H1 (cell line): ENCODE measurements at places on chromosomes 16 and 17. TPM values are rescaled to one million over a fixed set of nuclear protein-coding genes. Genes with fewer than 3 reads are reported as not detected.

Gene AHSP
- 0.91 and 1.4 TPM in 2 replicates for total RNA-seq

GRCh38 chr17:6753006-6753445 lies 2.8 kb upstream of the XAF1 start:
- no peaks in the 10 kb centered on the region for H3K27me3 ChIP-seq
- no peak for DNase-seq
- no peak overlapping the region for H3K27ac ChIP-seq
- 0 out of 2 replicates have a peak, but pooled peaks cover 3% of the 10 kb centered on the region for H3K4me1 ChIP-seq
- H3K36me3 ChIP-seq = no peaks in the 10 kb centered on the region
- H3K4me3 ChIP-seq = no peak overlapping the region

Gene ERN1
- total RNA-seq = 3.9 and 5.7 TPM in 2 replicates

Gene ADCY9
- total RNA-seq = 13.1 and 13.4 TPM in 2 replicates

DNA sequence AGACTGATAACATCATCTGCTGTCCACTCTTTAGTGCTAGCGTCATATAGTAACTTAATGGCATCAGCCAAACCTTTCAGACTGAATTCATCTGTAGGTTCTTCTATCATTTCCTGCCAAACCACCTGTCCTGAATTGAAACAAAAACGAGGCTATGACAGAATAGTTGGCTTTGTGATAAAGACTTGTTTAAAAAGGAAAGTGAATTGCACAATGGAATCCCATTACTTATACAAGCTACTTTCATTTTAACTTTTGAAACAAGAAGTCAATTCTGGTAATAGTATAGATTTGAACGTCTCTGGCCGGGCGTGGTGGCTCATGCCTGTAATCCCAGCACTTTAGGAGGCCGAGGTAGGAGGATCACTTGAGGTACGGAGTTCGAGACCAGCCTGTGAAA lies 18.2 kb downstream of the LASP1NB start:
- H3K4me3 ChIP-seq = no peak overlapping the region
- no peaks in the 10 kb centered on the region for H3K27me3 ChIP-seq
- DNase-seq = no peak
- no peak overlapping the region for H3K27ac ChIP-seq
- H3K4me1 ChIP-seq = no peaks in the 10 kb centered on the region
- H3K36me3 ChIP-seq = no peaks in the 10 kb centered on the region

GRCh38 chr17:29973005-29973404 lies 31.6 kb downstream of the EFCAB5 start:
- no peaks in the 10 kb centered on the region for H3K36me3 ChIP-seq
- no peak overlapping the region for H3K27ac ChIP-seq
- no peaks in the 10 kb centered on the region for H3K27me3 ChIP-seq

DNA sequence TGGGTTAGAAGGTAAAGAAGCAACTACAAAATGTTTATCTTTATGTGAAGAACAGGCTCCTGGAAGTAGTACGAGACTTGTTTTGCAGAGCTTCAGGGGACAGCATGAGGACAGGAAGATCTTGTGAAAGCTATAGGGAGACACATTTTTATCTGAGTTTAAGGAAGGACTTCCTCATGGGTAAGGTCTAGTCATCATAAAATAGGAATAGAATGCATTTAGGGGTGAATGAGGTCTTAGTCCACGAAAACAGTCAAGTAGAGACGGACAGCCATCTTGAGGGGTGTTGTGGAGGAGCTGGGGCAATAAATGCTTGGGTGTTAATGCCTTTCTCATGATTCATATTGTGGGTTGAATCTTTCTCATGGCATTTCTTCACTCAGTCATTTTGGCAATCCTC lies 24.3 kb downstream of the KCNJ16 start:
- no peaks in the 10 kb centered on the region for H3K27me3 ChIP-seq
- H3K27ac ChIP-seq = no peak overlapping the region
- H3K4me1 ChIP-seq = no peaks in the 10 kb centered on the region
- H3K36me3 ChIP-seq = no peaks in the 10 kb centered on the region
- DNase-seq = no peak

Gene ABCC11
- total RNA-seq = not detected in 2 replicates

GRCh38 chr17:78785663-78786057 lies 3.6 kb upstream of the CYTH1 start:
- H3K27ac ChIP-seq = no peak overlapping the region
- DNase-seq = no peak
- H3K27me3 ChIP-seq = no peaks in the 10 kb centered on the region; the same call in 1 of the 2 replicates
- H3K4me3 ChIP-seq = no peak overlapping the region
- no peaks in the 10 kb centered on the region for H3K4me1 ChIP-seq
- H3K36me3 ChIP-seq = no peaks in the 10 kb centered on the region

GRCh38 chr17:75828741-75829140 lies 15.5 kb downstream of the UNC13D start:
- H3K36me3 ChIP-seq = peaks cover 2% of the 10 kb centered on the region; the same call in 1 of the 2 replicates
- no peak for DNase-seq
- no peaks in the 10 kb centered on the region for H3K27me3 ChIP-seq
- H3K4me1 ChIP-seq = peaks cover 37% of the 10 kb centered on the region

DNA sequence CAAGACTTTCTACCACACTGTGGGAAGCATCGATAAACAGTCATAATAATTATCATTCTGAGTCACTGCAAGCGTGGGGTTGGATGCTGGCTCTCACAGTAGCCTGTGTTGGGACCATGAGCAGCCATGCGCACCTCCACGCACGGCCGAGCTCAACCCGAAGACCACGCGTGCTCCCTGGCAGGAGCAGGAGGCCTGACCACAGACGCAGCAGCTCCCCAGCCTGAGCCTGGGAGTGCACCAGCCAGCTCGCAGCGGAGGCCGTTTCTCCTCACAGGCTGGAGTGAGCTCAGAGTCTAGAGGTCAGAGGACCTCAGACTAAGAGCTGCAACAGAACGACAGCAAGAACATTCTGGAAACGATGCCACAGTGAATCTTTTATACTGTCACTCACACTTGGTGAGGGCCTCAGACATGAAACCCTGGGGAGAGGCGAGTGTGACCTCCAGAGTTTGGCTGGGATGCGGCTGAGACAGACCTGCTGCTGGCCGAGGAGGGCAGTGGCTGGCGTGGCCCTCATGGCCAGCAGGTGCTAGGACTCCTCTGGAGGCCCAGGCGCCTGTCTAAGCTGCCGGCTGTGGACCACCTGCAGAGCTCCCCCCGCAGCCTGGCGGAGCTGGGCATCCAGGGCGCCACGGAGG lies 6.0 kb downstream of the NDUFAF8 start:
- H3K27ac ChIP-seq = no peak overlapping the region
- no peaks in the 10 kb centered on the region for H3K4me1 ChIP-seq
- H3K36me3 ChIP-seq = no peaks in the 10 kb centered on the region
- no peaks in the 10 kb centered on the region for H3K27me3 ChIP-seq
- no peak overlapping the region for H3K4me3 ChIP-seq

Gene TBC1D26
- 0.71 and 0.84 TPM in 2 replicates for total RNA-seq

GRCh38 chr16:68798398-68798797 lies 44.9 kb upstream of the TANGO6 start:
- H3K27ac ChIP-seq = no peak overlapping the region
- peaks cover 13% of the 10 kb centered on the region; the same call in 1 of the 2 replicates for H3K4me1 ChIP-seq
- no peaks in the 10 kb centered on the region for H3K27me3 ChIP-seq
- H3K36me3 ChIP-seq = peaks cover 20% of the 10 kb centered on the region
- DNase-seq = no peak
- H3K4me3 ChIP-seq = no peak overlapping the region

Gene DHX58
- 4.4 and 5.6 TPM in 2 replicates for total RNA-seq

GRCh38 chr16:86432691-86433090 lies 77.6 kb upstream of the FOXF1 start:
- H3K27me3 ChIP-seq = no peaks in the 10 kb centered on the region
- no peak for DNase-seq
- no peak overlapping the region for H3K4me3 ChIP-seq
- H3K4me1 ChIP-seq = no peaks in the 10 kb centered on the region

GRCh38 chr17:37373530-37374159 lies 2.1 kb upstream of the C17orf78 start:
- peak; percentile 67 for DNase-seq
- H3K36me3 ChIP-seq = no peaks in the 10 kb centered on the region
- no peaks in the 10 kb centered on the region; the same call in 1 of the 2 replicates for H3K4me1 ChIP-seq
- H3K27ac ChIP-seq = no peak overlapping the region
- no peak overlapping the region for H3K4me3 ChIP-seq
- no peaks in the 10 kb centered on the region for H3K27me3 ChIP-seq

Gene C16orf46
- total RNA-seq = 0.60 and 1.1 TPM in 2 replicates

Gene HBA2
- total RNA-seq = 1.1 TPM in 1 of 2 replicates, not detected in the other

DNA sequence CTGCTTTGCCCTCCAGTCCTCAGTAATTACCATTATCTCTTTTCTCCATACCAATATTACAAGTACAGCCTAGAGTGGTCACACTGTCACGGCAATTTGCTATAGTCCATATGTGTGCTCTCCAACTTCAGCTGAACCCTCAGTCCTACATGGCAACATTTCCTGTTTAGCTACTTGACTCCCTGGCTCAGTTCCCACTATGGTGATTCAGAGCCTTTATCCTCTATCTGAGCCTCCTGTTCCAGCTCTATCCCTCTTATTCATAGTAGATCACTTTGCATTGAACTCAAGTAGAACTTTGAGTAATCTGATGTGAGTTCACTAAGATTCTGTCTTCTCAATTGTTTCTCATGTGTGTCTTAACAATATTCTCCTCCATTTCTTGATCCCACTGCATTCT lies 43.7 kb upstream of the GOSR1 start:
- H3K4me1 ChIP-seq = no peaks in the 10 kb centered on the region
- H3K4me3 ChIP-seq = no peak overlapping the region
- no peaks in the 10 kb centered on the region for H3K27me3 ChIP-seq
- H3K36me3 ChIP-seq = no peaks in the 10 kb centered on the region

Gene GRN
- 108 and 117 TPM in 2 replicates for total RNA-seq

- H3K4me3 ChIP-seq = no peak overlapping the region
- H3K4me1 ChIP-seq = peaks cover 8% of the 10 kb centered on the region
These were observed 918 bp upstream of the NLRC3 start for GRCh38 chr16:3578121-3578520.

GRCh38 chr17:65535777-65536572 lies 25.5 kb downstream of the AXIN2 start:
- H3K27ac ChIP-seq = no peak overlapping the region
- H3K4me3 ChIP-seq = no peak overlapping the region
- H3K36me3 ChIP-seq = peaks cover 23% of the 10 kb centered on the region
- peaks cover 25% of the 10 kb centered on the region for H3K4me1 ChIP-seq
- DNase-seq = no peak
